ENCODE measurements at places on chromosomes 4 and X.

DNA sequence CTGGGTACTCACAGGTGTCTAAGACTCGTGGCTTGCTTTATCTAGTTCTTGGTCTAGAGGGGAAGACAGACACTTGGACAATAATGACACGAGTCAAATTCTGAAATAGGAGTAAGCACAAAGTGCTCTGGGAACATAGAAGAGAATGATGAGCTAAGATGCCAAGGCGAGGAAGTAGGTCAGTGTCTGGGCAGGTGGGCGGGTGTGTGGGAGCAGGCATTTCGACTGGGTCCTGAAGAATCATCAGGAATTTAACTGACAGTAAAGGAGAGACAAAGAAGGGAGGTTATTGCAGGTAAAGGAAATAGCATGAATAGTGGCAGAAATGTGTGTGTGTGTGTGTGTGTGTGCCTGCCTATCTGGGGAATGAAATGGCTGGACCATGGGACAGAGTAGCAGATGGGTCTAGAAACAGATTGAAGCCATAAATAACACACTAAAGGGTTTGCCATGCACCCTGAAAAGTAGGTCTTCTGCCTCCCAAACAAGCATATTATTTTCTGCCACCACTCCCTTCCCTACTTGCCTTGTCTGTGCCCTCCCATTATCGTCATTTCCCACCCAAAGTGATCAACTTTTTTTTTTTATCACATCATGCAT, 58.4 kb upstream of the SLC25A43 start:
- no peak for DNase-seq

DNA sequence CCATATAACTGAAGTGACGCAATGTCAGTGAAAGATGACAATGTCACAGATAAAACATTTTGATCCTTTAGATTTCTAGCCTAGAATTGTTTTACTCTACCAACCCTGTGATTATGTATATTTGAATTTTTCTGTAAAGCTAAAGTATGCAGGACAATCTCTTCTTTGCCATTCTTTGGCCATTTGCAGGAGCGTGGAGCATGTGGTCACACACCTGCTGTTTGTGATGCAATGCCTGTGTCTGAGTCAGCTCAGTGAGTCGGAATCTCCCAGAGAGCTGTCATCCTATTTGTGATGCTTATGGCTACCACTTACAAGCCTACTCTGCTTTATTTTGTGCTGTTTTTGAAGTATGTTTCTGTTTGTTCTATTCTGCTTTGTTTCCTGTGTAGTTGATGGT, 214.5 kb downstream of the NAF1 start:
- DNase-seq = no peak

- DNase-seq = no peak
These were observed 9.8 kb downstream of the GUCY1A1 start for GRCh38 chr4:155676430-155676825.

GRCh38 chr4:83606898-83607297, 71.0 kb downstream of the GPAT3 start:
- DNase-seq = no peak

DNA sequence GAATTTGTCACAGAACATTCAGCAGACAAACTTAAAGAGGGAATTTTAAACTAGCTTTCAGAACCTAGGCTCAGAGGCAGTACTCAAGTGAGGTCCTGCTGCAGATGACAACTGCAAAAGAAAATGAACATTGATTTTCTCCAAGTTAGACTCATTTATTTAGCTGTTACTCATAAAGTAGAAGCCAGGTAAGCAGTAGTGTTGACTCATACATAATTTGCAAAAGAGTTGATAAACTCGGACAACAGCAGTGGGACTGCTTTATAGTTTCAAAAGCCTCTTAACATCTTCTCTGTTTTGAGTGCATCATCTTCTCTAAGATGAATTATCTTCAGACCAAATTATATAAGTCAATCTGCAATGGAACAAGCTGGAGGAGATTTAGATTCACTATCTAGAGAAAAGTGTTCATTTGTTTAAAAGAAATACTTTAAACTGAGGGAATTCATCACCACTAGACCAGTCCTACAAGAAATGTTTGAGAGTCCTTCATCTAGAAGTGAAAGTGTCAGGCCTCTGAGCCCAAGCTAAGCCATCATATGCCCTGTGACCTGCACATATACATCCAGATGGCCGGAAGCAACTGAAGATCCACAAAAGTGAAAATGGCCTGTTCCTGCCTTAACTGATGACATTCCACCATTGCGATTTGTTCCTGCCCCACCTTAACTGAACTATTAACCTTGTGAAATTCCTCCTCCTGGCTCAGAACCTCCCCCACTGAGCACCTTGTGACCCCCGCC, 49.5 kb downstream of the COQ2 start:
- DNase-seq = no peak

GRCh38 chr4:183758061-183758757, 99.1 kb downstream of the TRAPPC11 start:
- DNase-seq = no peak

DNA sequence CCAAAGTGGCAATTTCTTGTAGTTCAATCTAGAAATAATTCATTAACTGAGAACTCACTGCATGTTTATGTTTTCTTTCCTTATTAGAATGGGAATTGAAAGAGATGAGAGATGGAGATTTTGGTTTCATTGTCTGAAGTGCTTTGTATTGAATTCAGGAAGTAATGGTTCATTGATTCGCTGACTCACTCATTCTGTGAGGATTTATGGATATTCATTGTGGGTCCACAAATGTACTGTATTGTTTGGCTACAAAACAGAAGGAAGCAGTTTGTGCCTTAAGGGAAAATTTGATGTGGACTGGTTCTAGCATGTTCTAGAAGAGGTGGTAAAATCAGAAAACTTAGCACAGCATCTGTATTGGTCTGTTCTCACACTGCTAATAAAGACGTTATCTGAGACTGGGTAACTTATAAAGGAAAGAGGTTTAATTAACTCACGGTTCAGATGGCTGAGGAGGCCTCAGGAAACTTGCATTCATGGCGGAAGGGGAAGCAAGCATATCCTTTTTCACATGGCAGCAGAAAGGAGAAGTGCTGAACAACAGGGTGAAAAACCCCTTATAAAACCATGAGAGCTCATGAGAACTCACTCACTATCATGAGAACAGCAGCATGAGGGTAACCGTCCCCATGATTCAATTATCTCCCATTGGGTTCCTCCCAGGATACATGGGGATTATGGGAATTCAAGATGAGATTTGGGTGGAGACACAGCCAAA, 132.3 kb upstream of the VCX3A start:
- DNase-seq = no peak

- no peak for DNase-seq
These were observed at the start of gene NKX1-1 for GRCh38 chr4:1406394-1406980. NKX1-1 (minus strand) TSS chr4:1406442; CDS start chr4:1406442, 0 bp downstream.

DNA sequence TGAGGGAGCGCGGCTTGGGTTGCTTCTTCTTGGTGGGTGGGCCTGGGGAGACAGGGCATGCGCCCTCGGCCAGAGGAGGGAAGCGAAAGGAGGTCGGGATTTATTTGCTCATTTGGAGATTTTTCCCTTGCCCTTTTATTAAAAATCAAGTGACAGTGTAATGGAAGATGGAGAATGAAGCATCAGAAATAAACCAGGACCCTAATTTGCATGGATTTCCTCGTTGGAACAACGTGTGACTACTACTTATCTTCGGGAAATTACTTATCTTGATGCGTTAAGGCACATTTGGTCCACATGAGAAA, 709 bp upstream of the CLOCK start:
- no peak for DNase-seq

Measured in stimulated activated CD4-positive, alpha-beta T cell treated with anti-CD3 and anti-CD28 coated beads, Interleukin-15, amount 100 ng/mL, for 1 hour (primary cell).